ENCODE measurements at places on chromosomes 1 and 21.

- DNase-seq, result no peak
These were observed 4.3 kb downstream of the IL22RA1 start for GRCh38 chr1:24138476-24139221.

GRCh38 chr1:59418363-59419144 is 121.7 kb downstream of the FGGY start:
- DNase-seq, result no peak

GRCh38 chr1:209808059-209808581 is 2.2 kb upstream of the IRF6 start:
- DNase-seq, result peak; percentile 78

GRCh38 chr21:36478207-36478701 is 1.7 kb downstream of the CLDN14 start:
- no peak for DNase-seq

DNA sequence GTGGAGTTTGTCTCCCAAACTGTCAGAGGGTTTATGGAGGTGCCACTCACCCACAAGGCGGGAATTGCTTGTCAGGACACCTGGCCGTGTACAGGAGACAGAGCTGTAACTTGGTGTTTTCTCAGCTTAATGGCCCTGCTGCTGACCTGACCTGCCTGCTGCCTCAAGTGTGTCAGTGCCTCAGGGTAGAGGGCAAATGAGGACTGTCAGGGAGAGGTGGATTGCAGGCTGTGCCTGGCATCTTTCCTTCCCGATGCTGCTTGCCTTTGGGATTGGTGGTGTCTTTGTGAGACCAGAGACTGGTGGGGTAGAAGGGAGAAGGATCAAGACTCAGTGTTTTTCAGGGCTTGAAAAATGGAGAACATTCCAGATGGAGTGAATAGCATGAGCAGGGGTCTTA is 31.4 kb downstream of the TMEM53 start:
- DNase-seq, result no peak

DNA sequence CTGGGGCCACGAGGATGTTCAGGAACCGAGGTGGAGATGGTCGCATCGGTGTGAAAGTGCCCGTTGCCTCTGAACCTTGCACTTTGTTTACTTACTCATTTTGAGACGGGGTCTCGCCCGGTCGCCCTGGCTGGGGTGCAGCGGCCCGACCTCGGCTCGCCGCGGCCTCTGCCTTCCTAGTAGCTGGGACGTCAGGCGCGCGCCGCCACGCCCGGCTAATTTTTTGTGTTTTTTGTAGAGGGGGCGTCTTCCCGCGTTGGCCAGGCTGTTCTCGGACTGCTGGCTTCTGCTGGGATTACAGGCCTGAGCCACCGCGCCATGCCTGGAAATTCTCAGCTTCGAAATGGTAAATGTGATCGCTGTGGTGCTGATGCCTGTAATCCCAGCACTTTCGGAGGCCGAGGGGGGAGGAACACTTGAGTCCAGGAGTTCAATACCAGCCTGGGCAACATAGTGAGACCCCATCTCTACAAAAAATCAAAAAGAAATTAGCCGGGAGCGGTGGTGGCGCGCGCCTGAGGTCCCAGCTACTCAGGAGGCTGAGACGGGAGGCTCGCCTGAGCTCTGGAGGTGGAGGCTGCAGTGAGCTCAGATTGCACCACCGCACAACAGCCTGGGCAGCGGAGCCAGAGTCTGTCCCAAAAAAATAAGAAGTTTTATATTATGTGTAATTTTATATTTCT is 684 bp upstream of the MRPL20 start:
- DNase-seq, result peak; percentile 58

- DNase-seq, result no peak
These were observed 52.7 kb downstream of the DHRS3 start for GRCh38 chr1:12565094-12565965.

GRCh38 chr1:162456323-162456722 is 41.3 kb upstream of the UHMK1 start:
- DNase-seq, result no peak

- DNase-seq, result no peak
These were observed 184.9 kb downstream of the NCAM2 start for GRCh38 chr21:21183092-21183491.

- peak; percentile 75 for DNase-seq
These were observed 55.8 kb downstream of the SLC45A1 start for GRCh38 chr1:8373581-8374241.

GRCh38 chr1:51729824-51730301 is 113.0 kb downstream of the OSBPL9 start:
- DNase-seq, result peak; percentile 70
